Smooth muscle cell of the brain vasculature (primary cell): ENCODE measurements at places on chromosomes 16 and 17.

- no peak for DNase-seq
Observed at GRCh38 chr17:78001182-78001581, 42.7 kb downstream of the TNRC6C start.

DNA sequence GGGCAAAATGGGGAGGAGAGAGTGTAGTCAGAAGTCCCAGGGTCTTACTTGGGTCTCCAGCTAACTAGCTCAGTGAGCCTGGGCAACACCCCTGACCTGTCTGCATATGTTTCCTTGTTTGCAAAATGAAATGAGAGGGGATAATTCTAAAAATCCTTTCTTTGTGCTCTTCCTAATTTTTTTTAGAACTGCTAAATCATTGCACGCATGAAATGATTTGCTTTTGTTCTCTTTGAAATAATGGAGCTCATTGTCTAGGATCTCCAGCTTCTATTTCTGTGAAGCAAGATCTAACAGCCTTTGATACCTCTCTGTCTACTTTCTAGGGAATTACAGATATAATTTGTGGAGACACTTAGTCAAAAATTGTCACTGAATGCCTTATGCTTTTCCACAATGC lies 181.3 kb downstream of the CDH13 start:
- no peak for DNase-seq

- no peak for DNase-seq
Observed at GRCh38 chr16:55661941-55662643, 6.3 kb downstream of the SLC6A2 start.

DNA sequence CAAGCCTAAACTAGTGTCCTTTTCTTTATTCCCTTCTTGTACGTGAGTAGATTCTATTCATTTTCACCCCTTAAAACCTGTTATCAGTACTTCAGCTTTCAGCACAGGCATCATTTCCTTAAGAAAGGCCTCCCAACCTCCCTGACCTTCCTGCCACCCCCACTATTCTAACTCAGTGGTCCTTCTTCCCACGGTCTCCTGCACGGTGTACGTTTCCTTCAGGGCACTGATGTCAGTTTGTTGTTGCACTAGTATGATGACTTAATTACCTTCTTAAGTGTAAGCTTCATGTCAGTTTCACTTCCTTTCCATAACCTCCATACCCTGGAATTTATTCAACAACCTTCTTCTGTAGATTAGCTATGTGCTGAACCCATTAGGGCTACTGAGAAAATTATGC lies 484.2 kb downstream of the HS3ST4 start:
- DNase-seq, result no peak

- DNase-seq, result no peak
Observed at GRCh38 chr17:56624309-56624708, 30.8 kb downstream of the NOG start.

- no peak for DNase-seq
Observed at GRCh38 chr17:60315650-60316049, 76.3 kb downstream of the USP32 start.

- DNase-seq, result no peak
Observed at GRCh38 chr17:65061646-65062045, 5.1 kb upstream of the GNA13 start.

GRCh38 chr17:29722411-29723198 lies 99.9 kb upstream of the CORO6 start:
- no peak for DNase-seq

DNA sequence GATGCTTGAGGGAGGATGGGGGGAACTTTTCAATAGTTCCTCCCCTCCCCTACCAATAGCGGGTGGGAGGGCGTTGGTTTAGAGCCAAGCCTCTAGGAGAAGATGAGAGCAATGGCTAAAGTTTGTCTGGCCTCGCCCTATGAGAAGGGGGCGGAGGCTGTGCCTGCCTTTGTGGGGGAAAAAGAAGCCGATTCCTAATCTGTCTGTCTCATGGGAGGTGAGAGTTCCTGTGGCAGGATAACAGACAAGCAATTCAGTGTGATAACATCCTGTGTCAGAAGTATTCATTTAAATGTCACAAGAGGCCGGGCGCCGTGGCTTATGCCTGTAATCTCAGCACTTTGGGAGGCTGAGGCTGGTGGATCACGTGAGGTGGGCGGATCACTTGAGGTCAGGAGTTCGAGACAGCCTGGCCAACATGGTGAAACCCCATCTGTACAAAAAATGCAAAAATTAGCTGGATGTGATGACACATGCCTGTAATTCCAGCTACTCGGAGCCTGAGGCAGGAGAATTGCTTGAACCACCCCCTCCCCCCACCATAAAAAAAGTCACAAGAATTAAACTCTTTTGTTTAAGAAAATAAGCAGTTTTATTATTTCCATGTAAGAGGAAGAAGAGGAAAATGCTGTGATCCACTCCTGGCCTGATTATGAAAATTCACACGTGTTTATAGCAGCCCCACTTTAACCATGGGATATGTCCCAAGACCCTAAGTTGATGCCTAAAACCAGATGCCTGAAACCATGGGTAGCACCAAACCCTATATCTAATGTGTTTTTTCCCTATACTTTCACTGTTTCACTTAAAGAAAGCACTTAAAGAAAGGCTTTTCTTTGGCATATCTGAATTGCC lies 1.7 kb downstream of the SLFN5 start:
- DNase-seq, result no peak

GRCh38 chr17:20045476-20045875 lies 36.3 kb downstream of the SPECC1 start:
- DNase-seq, result no peak
